ENCODE measurements at places on chromosomes 12 and 14.

DNA sequence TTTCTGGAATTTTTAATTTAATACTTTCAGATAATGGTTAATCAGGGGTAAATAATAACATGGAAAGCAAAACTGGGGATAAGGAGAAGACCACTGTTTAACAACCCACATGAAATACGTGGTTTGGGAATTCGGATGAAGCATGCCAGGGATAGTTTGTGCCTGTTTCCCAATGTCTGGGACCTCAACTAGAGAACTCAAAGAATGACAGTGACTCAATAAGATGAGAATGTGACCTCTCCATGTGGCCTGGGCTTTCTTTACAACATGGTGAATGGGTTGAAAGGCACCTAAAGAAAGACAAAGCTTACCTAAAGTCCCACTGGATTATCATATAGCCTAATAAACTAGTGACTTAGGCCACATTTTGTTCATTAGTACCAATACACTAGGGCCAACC lies 460.3 kb upstream of the LRFN5 start:
- no peak for DNase-seq

DNA sequence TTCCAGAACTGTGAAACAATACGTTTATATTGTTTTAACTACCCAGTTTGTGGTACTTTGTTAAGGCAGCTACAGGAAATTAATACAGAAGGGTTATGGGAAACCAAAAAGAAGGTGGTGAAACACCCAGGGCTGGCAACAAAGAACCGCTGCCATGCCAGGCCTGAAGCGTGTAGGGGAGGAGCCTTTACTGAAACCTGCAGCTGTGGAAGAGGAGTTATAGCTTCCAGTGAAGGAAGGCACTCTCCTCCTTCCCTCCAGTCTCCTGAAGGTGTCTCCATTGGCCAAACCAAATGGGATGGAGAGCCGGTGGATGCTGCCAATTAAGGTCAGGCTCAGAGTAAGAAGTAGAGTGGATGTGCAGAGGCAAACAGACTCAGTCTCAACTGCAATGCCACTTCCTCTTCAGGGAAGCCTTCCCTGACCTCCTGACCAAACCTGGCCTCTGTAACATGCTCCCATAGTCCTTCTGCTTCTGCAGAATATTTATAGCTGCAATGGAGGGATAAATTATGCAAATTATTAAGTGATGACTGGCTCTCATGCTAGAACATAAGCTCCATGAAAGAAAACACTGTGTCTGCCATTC lies 168.3 kb downstream of the DAD1 start:
- DNase-seq, result no peak

- DNase-seq, result no peak
Measured at GRCh38 chr12:49587174-49587908, 18.1 kb downstream of the FAM186B start.

- DNase-seq, result no peak
Measured at GRCh38 chr12:88729196-88729595, 148.9 kb upstream of the KITLG start.
